IPS DF 6.9 (cell line): ENCODE measurements at places on chromosomes 4 and X.

- DNase-seq = no peak
These were observed 308.9 kb downstream of the GLUD2 start for GRCh38 chrX:121356139-121356849.

DNA sequence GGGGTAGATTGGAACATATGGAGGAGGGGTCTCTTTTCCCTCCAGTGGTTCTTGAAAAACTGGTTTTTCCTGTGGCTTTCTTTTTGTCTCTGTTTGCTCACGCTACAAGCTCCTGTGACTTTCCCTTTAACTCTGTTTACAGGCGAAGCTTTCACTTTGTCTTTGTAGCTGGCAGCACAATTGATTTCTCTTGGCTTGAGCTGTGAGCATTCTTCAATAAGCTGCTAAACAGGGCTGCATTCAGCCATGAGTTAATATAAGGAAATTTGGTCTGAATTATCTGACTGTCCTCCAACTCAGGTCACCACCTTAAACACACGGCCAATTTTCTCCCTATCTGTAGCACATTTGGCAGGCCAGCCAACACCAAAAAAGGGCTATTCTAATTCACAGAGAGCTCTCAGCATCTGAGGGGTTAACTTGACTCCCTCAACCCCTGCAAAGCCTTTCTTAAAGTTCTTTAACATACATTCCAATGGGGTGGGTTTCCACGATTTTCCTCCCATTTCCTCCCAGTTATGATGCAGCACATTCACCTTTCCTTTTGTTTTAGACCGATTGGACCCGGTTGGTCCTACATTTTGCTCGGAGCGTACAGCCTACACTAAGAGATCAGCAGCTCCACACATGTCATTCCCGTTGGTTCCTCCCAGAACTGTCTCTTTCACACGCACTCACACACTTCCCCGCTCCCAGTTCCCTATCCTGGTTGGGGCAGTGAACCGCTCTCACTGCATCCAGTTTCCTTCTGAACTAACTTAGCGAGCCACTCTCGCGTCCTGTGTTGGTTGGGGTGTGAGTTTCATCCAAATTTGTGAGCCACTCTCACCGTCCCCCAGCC, 45.4 kb downstream of the UGT2A3 start:
- DNase-seq = peak; percentile 54

DNA sequence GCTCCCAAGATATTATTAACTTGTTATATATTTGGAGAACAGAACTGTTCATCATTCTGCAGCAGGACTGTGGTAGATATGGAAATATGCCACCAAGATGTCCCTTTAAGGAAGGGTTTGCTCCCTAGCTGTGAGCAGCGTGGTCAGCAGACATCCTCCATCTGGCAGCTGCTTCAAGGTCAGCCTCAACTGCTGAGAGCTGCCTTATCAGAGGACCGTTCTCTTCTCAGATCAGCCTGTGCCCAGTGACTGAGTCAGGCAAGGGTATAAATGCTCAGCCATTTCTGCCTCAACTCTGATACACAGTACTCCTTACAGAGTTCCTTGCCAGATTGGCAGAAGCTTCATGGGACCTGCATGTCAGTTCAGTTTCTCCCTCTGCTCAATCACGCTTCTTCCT, 63.4 kb upstream of the MAGEB2 start:
- no peak for DNase-seq

DNA sequence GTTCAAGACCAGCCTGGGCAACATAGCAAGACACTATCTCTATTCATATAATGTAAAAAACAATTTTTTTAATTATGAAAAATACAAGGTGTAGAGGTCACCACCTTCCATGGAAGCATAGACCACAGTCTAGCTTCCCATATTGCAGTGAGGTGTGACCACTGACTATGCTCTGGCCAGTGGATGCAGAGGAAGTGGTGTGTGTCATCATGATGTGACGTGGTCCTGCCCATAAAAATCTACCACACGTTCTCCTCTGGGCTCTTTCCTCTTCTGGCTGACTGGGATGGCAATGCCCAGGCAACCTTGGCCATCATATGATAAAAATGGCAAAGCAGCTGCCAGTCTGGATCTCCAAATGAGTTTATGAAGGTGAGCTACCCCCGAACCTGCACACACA, 65.7 kb downstream of the RBM47 start:
- no peak for DNase-seq

- no peak for DNase-seq
These were observed 559.8 kb upstream of the TECRL start for GRCh38 chr4:64969081-64969480.

DNA sequence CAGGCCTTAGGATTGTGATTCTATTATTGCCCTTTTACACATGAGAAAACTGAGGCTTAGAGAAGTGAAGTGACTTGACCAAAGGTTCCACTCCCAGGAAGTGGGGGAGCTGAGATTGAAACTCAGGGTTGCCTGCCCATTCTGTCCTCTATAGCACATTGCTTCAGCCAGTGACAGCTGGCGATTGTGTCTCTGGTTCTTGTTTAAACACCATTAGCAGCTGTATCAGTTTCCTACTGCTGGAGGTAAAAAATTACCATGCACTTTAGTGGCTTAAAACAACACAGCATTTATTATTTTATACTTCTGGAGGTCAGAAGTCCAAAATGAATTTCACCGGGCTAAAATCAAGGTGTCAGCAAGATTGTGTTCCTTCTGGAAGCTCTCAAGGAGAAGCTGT, 205.8 kb upstream of the MAMLD1 start:
- DNase-seq = no peak

- DNase-seq = no peak
These were observed 1066.0 kb downstream of the FSTL5 start for GRCh38 chr4:161097821-161098220.

DNA sequence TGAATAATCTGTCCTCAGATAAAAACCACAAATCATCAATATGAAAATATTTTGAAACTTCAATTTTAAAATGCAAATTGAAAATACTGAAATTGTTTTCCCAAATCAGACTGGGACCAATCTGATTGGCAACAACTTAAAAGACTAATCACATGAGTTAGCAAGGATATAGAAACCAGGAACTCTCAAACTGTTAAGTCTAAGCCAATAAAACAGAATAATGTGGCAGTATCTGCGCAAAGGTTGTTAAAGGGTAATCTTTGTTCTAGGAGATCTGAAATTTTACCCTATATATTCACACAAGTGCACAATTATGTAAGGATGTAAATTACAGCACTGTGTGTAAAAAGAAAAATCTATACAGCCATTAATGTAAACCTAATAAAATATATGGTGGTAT, 29.7 kb downstream of the EIF4E start:
- DNase-seq = no peak

DNA sequence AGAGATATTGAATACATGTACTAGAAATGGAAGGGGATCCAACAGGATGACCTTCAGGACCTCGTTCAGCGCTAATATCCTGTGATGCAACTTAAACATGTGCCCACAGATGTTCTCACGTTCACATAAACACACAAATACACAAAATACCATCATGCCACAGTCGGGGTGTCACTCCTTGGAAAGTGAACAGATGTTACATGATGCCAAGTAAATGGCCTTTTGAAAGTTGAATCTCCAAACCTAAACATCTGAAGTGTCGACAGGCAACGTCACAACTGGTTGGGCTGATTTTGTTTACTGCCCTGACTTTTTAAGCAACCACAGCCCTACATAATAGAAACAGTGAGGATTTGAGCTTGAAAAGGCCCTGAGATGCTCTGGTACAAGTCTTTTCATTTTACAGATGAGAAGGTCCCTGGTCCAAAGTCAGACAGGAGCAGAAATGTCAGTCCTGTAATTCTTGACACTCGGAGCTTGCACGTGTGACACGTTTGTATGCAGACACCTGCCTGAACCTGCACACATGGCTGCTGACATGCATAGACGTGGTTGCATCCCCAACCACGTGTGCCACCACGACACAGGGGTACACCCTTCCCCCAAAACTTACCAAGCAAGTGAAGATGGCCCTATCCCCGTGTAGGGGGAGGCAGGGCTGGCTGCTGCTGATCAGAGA, 23.5 kb upstream of the BCORL1 start:
- DNase-seq = no peak

DNA sequence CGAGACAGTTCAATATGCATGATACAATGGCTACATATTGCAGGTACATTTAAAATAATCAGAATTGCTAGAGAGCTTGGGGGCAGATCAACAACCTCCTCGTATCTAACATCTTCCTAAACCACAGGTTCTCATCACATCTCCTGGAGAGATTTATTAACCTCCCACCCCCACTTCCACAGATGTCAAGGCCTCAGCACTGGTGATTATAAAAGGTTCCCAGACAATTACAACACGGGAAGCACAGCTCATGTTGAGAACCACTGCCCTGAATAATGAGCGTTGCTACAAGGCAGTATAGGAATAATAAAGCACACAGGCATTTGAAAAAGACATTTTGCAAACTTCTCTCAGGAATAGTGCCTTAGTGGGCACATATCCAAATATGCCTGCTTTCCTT, 42.8 kb downstream of the ELOVL6 start:
- DNase-seq = no peak

- DNase-seq = no peak
These were observed 7.4 kb upstream of the ADGRG2 start for GRCh38 chrX:19129694-19130093.

- no peak for DNase-seq
These were observed 17.7 kb upstream of the MRFAP1 start for GRCh38 chr4:6622744-6623143.

GRCh38 chr4:89257376-89257775, 50.2 kb downstream of the GPRIN3 start:
- DNase-seq = no peak

GRCh38 chr4:116059361-116059760, 945.9 kb upstream of the NDST4 start:
- no peak for DNase-seq

DNA sequence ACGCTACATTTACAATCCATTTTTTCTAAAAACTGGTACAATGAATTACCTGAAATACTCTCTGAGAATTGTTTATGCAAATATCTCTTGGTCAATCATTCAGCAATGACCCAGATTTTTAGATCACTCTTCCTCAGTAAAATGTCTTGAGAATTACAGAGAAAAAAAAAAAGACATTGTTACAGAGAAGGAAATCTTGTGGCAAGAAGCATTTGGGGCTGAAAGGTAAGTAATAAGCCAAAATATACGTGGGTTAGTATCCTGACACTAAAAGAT, 19.6 kb upstream of the TET2 start:
- no peak for DNase-seq

DNA sequence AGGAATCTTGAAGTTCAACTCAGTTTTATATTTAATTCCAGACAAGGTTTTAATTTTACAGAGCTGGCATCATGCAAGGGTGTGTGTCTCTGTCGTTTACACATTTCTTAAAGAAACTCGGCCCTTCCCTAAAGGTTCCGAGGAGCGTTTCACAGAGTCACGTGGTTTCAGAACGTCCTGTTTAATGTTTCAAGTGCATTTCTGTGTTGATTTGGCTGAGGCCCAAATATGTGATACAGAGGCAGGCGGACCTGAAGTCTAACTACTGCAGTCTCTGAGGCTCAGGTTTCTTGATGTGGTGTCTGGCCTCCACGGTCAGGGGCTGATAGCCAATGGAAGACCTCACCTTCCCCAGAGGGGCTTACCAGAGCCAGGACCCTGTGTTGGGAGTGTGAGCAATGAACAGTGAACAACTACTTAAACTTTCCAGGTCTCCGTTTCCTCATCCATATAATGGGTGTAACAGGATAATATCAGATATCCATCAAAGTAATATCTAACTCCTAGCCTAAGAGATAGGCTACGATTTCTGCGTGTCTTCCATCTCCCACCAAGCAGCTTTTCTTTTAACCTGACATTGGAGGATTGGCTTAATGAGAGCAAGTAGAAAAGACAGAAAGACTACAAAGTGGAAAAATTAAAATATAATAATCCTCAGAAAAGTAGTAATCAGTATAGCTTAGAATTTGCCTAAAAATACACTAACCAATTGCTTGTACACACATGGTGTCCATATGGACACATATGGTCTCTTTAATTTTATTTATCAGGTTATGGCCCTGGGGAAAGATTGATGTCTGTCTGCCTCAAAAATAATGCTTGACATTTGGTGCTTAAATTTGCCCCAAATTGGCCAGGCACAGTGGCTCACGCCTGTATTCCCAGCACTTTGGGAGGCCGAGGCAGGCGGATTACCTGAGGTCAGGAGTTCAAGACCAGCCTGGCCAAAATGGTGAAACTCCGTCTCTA, 50.0 kb upstream of the TRIM2 start:
- DNase-seq = no peak

DNA sequence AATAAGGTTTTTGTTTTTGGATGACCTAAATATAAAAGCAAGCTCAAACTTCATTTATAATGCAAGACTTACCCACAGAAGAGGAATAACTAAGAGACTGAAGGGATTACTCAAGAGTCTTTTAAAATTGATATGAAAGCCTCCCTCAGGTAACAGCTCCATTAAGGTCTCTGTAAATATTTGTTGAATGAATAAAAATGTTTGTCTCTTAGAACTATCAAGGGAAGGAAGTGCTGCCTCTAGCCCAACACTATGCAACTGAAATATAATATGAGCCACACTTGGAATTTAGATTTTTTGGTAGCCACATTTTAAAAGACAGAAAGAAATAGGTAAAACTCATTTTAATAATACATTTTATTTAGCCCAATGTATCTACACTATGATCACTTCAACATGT, 127.8 kb downstream of the SH3RF1 start:
- DNase-seq = no peak

GRCh38 chrX:143002206-143002605, 23.5 kb upstream of the SPANXN4 start:
- DNase-seq = no peak

DNA sequence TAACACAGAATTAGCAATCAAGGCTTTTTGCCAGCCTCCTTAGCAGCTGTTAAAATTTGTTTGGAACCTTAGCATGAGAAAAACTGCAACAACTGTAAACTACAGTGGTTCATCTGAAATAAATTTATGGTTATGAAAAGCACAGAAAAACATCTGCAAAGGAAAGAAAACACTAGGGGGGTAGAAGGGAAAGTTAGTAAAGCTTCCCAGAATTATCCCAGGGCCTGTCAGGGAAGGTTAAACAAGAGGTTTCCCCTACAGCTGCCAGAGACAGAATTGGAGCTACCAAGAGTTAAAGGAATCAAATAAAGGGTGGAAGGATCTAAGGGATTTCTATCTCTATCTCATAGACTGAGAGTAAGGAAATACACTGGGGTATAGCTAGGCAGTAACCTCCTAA, 234.7 kb upstream of the DIAPH2 start:
- DNase-seq = no peak

GRCh38 chrX:152020888-152021287, 46.4 kb upstream of the GABRE start:
- DNase-seq = no peak

DNA sequence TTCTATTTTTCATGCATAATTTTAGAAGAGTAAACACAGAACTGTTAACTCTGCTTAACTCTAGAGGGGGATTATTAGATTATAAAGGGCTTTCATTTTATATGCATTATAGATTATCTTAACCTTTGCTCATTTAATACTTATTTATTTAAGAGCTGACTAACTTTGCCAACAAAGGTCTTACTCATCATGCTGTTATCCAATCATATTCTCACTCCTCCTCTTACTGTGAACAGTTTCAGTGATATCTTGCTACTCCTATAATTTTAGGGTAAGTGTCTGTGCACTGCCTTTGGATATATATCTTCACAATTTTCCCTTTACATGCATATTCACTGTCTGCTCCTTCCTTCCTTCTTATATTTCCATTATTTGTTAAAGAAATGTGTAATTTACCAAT, 1814.9 kb downstream of the STIM2 start:
- no peak for DNase-seq

GRCh38 chrX:79412166-79412565, 45.0 kb upstream of the ITM2A start:
- DNase-seq = no peak

- DNase-seq = no peak
These were observed 5.0 kb downstream of the HPSE start for GRCh38 chr4:83329521-83330110.
